ENCODE measurements at places on chromosomes 16 and 17.

DNA sequence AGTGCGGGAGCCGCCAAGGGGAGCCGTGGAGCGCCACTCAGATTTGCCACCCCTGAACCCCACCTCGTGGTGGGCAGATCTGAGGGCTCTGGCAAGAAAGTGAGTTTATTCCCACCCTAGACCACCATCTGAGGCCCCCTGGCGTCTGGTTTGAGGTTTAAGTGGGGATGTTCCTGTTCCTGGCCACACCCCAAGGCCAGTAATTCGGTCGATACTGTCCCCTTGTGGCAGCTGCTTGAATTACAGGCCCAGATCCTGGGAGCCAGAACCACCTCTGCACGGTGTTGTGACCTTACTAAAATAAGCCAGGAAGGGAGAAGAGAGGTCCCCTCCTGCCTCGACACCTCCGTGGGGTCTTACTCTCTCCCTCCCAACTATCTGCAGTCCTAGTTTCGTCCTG lies 3.3 kb upstream of the LAT start:
- no peak for DNase-seq

- DNase-seq, result no peak
Measured at GRCh38 chr16:89044418-89045180, 49.1 kb upstream of the ACSF3 start.

- no peak for DNase-seq
Measured at GRCh38 chr16:7268182-7268581, 64.5 kb upstream of the RBFOX1 start.

DNA sequence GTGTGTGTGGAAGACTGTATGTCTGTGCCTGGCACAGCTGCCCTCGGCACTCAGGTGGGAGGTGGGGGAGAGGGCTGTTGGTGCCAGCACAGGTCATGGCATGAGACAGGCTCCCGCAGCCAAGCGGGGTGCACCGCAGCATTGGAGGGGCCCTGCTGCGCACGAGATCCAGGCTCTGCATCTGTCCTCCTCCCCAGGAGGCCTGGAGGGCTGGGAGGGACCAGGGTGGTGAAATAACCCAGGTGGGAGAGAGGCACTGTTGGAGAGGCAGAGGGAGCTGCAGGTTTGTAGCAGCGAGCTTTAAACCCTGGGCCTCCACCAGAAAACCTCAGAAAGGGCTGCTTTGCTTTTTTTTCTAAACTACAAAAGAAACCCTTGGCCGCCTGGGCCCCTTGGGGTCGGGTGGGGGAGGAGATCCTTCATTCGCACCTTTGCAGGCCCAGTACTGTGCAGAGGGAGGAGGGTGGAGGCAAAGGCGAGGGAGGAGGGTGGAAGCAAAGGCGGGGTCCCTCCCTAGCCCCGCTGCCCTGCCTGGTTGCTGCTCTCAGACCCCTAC lies 241.7 kb downstream of the SEC14L1 start:
- no peak for DNase-seq

- no peak for DNase-seq
Measured at GRCh38 chr16:89147085-89147817, 24.3 kb upstream of the CDH15 start.

DNA sequence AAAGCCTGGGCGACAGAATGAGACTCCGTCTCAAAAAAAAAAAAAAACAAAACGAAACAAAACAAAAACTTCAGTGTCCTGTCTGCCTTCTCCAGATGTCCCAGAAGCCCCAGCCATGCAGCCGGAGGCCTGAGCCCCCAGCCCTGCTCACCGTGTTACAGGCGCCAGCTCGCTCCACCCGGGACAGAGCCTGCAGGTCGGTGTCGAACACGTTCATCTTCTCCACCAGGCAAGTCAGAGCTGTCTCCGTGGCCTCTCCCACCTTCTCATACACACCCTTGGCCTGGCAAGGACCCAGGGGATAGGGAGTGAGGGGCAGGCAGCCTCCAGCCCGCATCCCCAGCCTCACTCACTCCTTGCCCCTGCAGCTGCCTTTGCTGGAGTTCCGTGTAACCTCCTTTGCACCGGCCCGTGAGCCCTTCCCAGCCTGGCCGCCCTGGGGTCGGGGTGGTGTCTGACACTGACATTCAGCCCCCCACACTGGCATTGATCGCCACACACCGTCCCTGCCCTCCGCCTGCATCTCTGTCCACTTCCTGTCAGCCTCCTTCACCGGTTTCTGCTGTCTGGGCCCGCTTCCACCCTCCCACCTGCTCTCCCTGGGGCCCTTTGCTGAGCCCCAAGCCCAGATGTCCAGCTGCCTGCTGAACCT lies 20.9 kb downstream of the ATP2A3 start:
- no peak for DNase-seq

DNA sequence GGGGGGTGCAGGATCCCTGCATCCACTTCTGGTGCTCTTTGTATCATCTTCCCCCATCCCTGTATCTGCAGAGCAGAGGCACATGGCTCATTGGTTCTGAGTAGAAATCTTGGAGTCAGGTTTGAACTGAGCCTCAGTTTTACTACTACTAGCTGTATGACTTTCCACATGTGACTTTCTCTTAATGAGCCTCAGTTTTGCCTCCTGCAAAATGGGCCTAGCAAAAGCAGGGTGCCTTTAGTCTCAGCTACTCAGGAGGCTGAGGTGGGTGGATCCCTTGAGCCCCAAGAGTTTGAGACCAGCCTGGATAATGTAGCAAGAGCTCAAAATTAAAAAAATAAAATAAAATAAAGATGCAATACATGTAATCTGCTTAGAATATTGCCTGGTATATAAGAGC lies 81.4 kb downstream of the SDR42E1 start:
- DNase-seq, result no peak

GRCh38 chr16:27222249-27223225 lies 19.2 kb downstream of the KDM8 start:
- no peak for DNase-seq

DNA sequence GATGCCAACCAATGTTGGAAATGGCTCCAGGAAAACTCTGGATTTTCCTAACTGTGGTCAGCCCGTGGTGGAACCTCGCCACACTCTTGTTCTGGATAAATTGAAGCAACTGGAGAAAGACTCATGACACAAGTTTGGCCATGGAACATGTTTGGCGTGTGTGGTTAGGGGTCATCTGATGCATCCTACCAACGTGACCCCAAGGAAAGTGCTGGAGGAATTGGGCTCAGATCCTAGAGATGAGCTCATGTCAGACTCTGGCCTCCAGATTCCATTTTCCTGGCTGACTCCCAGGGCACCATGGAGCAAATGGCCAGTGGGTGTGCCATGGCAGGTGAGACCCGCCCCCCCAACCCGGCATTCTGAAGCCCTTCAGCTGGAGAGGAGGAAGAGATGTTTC lies 58.5 kb downstream of the CACNG5 start:
- DNase-seq, result no peak

DNA sequence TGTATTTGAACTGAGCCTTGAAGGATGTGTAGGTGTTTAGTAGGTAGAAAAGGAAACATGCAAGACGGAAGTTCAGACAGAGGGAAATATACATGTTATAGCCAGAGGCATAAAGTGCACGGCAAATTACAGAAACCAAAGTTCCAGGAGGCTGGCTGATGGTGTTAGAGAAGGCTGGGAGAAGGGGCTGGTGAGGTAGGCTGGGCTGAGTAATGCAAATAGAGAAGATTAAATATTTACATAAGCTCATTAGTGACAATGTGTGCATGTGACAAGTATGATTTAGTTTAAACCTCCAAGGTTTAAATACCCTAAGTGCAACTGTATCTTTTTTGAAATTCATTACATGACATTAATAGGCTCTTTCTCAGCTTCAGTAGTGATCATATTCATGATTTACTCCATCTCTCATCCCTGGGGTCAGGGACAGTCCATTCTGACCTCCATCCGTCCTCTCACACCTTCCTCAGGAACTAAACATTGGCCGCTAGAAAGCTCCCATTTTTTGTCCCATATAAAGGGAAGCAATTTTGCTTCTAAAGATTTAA lies 399.8 kb upstream of the SALL1 start:
- no peak for DNase-seq

DNA sequence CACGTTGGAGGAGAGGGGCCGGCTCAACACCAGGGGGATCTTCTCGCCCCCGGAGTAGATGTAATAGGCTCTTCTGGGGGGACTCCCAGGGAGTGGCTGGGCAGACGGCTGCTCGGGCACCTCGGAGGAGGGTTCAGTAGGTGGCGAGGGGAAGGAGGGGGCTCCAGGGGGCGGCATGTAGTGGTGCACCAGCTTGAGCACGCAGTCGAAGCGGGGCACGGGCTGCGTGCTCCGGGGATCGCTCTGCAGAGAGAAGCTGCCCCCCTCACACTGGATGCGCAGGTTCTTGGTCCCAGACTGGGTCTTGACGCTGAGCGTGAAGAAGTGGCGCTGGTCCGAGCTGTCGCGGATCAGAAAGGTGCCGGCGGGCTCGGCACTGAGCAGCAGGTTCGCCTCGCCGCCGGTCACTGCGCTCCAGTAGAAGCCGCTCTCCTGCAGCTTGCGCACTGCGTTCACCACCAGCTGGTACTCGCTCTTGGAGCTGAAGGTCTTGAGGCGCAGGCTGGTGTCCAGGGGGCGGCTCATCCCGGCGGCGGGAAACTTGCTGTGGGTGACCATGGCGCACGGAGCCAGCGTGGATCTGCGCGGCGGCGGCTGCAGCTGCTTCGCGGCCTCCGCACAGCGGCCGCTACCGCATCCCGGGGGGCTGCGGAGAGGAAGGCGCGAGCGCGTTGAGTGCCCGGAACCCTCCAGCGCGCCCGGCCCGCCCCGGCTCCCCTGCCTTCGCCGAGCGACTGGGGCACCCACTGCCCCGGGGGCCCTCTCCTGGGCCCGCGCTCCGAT lies 1.1 kb downstream of the SOCS3 start:
- DNase-seq, result no peak

DNA sequence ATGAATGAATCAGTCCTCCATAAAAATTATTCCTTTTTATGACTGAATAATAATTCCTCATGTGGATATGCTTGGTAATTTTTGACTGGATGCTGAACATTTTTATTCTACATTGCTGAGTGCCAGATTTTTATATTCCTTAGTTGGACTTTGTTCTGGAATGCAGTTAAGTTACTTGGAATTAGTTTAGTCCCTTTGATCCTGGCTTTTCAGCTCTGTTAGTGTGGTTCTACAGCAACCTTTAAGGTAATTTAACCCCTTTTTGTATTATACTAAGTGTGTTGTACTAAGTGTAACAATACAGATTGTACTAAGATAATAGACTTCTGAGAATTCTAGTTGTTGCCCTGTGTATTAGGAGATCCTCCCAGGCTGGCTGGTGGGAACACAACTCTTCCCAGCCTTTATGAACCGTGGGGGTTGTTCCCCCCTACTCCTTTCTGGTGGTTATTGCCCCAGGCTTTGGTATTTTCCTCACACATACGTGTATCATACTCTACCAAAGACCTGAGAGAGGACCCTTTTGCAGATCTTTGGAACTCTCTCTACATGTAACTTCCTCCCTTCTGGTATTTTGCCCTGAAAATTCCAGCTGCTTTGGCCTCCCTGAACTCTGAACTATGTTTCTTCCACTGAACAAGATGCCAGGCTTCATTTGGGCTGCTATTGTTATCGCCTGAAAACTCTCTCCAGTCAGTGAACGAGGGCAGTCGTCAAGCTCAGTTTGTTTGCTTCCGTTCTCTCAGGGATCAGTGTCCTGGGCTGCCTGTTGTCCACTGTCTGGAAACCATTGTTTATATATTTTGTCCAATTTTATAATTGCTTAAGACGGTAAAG lies 30.5 kb downstream of the TANGO6 start:
- no peak for DNase-seq

GRCh38 chr16:74862743-74863244 lies 88.2 kb upstream of the FA2H start:
- DNase-seq, result no peak
